Neuronal stem cell (in vitro differentiated cells): ENCODE measurements at places on chromosomes 4 and X.
A peak's percentile ranks its signal among the peaks of the same experiment; 100 is the strongest.

GRCh38 chr4:112225157-112225556 lies 6.4 kb upstream of the AP1AR start:
- no peaks in the 10 kb centered on the region for H3K36me3 ChIP-seq
- H3K27me3 ChIP-seq: no peaks in the 10 kb centered on the region
- H3K4me1 ChIP-seq: no peaks in the 10 kb centered on the region
- H3K4me3 ChIP-seq: no peak overlapping the region
- DNase-seq: no peak

DNA sequence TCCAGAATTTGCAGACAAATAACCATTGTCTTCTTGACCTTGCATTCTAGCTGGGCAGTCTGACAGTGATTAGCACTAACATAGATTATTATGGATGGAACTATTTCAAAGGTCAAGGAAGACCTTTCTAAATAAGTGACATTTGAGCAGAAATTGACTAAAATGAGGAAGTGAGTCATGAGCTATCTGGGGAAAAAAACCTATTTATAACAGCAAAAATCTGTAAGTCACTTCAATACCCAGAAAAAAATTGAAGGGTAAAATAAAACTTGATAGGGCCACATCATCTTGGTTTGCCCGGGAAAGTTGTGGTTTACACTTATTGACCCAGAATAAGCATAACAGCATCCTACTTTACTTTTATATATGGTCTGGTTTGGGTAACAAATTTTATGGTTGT lies 414.6 kb upstream of the HS3ST1 start:
- no peak overlapping the region for H3K27ac ChIP-seq
- no peaks in the 10 kb centered on the region for H3K36me3 ChIP-seq
- no peaks in the 10 kb centered on the region for H3K27me3 ChIP-seq
- DNase-seq: no peak

GRCh38 chrX:40098264-40099054 lies 701 bp upstream of the BCOR start:
- no peak overlapping the region for H3K27ac ChIP-seq
- no peaks in the 10 kb centered on the region for H3K27me3 ChIP-seq
- no peaks in the 10 kb centered on the region for H3K36me3 ChIP-seq
- DNase-seq: no peak

- H3K4me3 ChIP-seq: no peak overlapping the region
- H3K36me3 ChIP-seq: no peaks in the 10 kb centered on the region
- peaks cover 2% of the 10 kb centered on the region for H3K27me3 ChIP-seq
- H3K27ac ChIP-seq: no peak overlapping the region
- peaks cover 4% of the 10 kb centered on the region for H3K4me1 ChIP-seq
These were observed 534.4 kb downstream of the MID1IP1 start for GRCh38 chrX:39335513-39336235.

DNA sequence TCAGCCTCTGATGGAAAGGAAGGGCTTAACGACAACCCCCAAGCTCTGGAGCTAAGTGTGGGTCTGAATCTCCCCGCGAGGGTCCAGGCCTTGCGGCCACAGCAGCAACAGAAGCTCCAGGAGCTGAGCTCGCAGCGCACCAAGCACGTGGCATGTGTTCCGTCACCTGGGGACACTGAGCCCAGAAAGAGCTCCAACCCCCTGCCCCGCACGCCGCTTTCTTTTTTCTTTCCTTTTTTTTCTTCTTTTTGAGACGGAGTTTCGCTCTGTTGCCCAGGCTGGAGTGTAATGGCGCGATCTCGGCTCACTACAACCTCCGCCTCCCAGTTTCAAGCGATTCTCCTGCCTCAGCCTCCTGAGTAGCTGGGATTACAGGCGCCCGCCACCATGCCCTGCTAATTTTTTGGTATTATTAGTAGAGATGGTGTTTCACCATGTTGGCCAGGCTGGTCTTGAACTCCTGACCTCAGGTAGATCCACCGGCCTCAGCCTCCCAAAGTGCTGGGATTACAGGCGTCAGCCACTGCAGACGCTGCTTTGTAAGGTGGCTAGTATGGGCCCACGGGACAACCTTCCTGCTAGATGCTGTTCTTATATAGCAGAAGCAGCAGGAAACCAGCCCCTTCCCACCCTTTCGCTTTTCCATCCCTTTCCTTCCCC lies 685 bp upstream of the TNIP2 start:
- H3K4me1 ChIP-seq: peaks cover 4% of the 10 kb centered on the region
- H3K4me3 ChIP-seq: peak overlapping the region; percentile 65
- peaks cover 15% of the 10 kb centered on the region for H3K36me3 ChIP-seq

DNA sequence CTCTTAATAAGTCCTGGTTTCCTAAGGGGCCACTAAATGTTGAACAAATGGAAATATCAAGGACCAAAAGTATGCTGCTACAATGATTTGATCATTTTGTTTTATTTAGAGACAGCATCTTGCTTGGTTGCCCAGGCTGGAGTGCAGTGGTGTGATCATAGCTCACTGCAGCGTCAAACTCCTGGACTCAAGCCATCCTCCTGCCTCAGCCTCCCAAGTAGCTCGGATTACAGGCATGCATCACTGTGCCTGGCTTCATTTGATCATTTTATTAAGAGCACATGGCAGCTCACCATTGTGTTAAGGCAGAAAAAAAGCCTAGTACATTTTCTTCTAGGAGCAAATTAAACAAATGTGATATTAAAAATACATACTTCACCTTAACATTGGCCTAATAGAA lies 52.7 kb downstream of the DCLK2 start:
- DNase-seq: no peak
- no peaks in the 10 kb centered on the region for H3K4me1 ChIP-seq

DNA sequence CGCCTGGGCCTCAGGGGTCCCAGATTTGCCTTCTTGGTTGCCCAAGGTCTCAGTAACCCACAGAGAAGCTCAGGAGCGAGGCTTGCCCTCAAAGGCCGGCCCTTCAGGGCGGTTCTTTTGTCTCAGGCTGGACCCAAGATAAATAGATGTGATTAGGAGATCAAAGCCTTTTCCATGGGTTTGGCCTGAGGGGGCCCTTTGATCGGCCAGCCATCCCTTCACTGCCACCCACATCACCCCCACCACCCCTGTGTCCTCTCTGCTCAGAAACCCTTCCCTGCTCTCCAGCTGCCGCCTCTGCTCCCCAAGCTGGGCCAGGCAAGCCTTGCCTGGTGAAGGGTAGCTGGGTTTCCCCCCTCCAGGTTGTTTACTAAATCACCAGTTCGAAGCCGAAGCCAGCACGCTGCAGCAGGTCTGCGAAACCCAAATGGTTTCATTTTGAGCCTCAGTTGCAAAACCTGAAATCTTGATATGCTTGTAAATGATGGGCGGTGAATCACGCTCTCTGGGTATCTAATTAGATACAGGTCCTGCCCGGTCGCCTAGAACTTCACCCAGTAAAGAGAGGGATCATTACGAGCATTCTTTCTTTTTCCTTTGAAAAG lies 202.6 kb upstream of the BCOR start:
- no peak overlapping the region for H3K27ac ChIP-seq
- H3K4me1 ChIP-seq: no peaks in the 10 kb centered on the region
- no peaks in the 10 kb centered on the region for H3K36me3 ChIP-seq
- H3K4me3 ChIP-seq: no peak overlapping the region

GRCh38 chr4:53932796-53933610 lies 131.4 kb downstream of the CHIC2 start:
- H3K36me3 ChIP-seq: no peaks in the 10 kb centered on the region
- no peak overlapping the region for H3K27ac ChIP-seq
- no peak for DNase-seq
- peaks cover 11% of the 10 kb centered on the region for H3K27me3 ChIP-seq
- H3K4me1 ChIP-seq: no peaks in the 10 kb centered on the region

DNA sequence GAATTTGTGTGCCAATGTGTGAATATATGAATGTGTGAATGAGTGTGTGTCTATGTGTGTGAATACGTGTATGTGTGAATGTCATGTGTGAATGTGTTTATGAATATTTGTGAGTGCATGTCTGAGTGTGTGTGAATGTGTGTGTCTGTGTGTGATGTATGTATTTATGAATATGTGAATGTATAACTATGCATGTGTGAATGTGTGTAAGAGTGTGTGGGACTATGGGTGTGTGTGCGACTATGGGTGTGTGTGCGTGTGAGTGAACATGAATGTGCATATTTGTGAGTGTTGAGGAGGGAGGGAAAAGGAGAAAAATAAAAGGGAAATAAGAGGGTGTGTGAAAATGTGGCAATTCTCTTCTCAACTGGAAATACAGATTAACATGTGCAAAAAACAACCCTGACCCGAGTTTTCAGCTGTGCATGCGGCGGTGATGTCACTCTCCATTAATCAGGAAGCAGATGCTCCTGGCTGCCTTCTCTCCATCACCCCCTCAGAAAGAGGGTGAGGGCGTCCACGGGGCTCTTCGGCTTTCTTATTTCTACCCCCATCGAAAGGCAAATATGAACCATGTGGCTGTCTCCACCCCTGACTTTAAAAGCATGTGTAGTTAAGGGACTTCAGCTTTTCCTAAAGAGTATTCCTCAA lies 219.8 kb downstream of the MAML3 start:
- H3K27ac ChIP-seq: no peak overlapping the region
- H3K27me3 ChIP-seq: no peaks in the 10 kb centered on the region

DNA sequence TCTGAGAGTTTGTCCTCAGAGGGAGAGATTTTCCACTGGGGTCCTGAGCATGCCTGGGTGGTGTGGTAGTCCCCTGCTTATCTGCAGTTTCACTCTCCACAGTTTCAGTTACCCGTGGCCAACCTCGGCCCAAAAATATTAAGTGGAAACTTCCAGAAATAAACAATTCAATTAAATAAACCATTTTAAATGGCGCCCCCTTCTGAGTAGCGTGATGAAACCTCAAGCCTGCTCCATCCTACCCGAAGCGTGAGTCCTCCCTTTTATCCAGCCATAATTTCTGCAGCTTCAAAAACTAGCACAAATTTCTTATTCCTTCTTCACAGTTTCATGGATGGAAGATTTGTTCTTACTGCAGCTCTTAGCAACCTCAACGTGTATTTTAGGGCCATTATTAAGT lies 26.7 kb downstream of the PNMA6E start:
- no peaks in the 10 kb centered on the region for H3K27me3 ChIP-seq
- no peaks in the 10 kb centered on the region for H3K36me3 ChIP-seq
- H3K4me3 ChIP-seq: no peak overlapping the region

DNA sequence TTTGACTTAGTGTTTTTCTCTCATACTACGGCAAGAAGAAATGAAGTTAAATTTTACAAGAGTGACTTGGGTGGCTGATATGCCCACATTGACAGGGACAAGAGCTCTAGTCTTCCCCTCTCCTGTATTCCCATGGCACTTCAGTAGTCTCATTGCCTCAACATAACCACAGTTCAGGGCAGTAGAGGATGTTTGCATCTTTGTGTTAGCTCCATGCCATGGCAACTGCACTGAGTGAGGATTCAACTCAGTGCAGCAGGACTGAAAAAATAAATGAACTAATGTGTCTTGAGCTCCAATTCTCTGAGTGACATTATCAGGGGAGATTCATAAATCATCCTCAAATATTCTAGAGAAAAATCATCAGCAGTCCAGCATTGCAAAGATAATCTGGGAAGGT lies 78.8 kb downstream of the TET2 start:
- no peak overlapping the region for H3K4me3 ChIP-seq
- H3K27ac ChIP-seq: no peak overlapping the region
- no peaks in the 10 kb centered on the region for H3K4me1 ChIP-seq
- H3K27me3 ChIP-seq: no peaks in the 10 kb centered on the region

DNA sequence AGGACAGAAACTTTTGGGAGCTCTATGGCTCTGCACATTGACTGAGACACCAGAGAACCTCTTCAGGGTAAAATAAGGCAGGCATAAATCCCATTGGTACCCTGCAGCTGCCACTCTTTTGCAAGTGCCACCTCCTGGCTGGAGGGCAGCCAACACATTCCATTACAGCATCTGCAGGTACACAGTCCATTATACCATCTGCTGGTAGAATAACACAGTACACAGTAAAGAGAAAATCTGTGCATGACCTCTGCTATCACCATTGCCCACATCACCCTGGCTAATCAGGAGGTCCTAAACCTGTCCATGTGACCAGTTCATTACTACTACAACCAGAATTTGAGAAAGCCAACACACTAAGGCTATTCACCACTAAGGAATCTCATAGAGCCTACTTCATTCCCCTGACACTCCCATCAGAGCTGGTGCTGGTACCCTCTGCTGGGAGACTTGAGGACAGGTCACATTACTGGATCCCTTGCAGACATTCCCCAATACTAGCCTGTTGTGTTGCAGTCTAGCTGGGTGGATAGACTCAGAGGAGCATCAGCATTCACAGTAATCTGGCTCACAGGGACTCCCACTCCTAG lies 176.2 kb upstream of the TACR3 start:
- DNase-seq: no peak
- H3K4me1 ChIP-seq: no peaks in the 10 kb centered on the region
- H3K4me3 ChIP-seq: no peak overlapping the region
- H3K27ac ChIP-seq: no peak overlapping the region

DNA sequence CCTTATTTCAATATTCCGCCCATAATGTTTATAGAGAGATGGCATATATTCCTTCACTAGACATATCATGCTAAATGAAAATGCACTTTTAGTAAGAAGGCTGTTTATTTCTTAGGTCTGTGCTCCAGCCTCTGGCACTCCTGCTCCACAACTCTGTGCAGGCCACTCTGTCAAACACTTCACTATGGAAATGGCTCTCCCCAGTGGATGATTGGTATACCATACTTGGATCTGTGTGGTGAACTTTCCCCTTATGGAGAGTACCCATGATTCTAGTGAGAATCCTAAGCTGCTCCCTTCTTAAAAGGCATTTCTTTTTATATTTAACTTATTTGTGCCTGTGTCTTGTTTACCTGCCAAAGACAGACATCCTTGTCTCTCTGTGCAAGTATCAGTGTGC lies 480.1 kb upstream of the GALNT7 start:
- no peak for DNase-seq
- no peak overlapping the region for H3K27ac ChIP-seq
- H3K4me1 ChIP-seq: no peaks in the 10 kb centered on the region
- no peaks in the 10 kb centered on the region for H3K36me3 ChIP-seq

DNA sequence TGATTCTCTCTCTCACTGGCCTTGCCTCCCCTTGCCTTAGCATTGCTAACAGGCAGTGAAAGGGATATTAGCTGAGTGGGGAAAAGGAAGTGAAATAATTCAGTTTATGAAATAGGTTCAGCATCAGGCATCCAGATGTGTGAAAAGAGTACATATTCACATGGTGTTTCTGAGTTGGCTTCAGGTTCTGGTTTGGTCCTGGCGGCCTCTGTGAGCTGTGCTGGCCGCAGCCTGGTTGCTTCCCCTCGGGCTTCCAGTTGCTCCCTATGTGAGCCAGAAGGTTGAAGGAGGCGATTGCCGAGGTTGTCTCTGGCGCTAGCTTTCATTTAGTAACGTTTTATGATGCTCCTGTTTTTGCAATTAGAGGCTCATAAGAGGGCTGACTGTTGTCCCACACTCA lies 99.1 kb upstream of the TLR2 start:
- no peak overlapping the region for H3K27ac ChIP-seq
- H3K36me3 ChIP-seq: no peaks in the 10 kb centered on the region
- no peaks in the 10 kb centered on the region for H3K27me3 ChIP-seq
- H3K4me1 ChIP-seq: no peaks in the 10 kb centered on the region

GRCh38 chr4:150784305-150784704 lies 202.4 kb downstream of the MAB21L2 start:
- no peak overlapping the region for H3K4me3 ChIP-seq
- H3K4me1 ChIP-seq: no peaks in the 10 kb centered on the region
- DNase-seq: no peak
- no peaks in the 10 kb centered on the region for H3K27me3 ChIP-seq
- no peak overlapping the region for H3K27ac ChIP-seq
- no peaks in the 10 kb centered on the region for H3K36me3 ChIP-seq

DNA sequence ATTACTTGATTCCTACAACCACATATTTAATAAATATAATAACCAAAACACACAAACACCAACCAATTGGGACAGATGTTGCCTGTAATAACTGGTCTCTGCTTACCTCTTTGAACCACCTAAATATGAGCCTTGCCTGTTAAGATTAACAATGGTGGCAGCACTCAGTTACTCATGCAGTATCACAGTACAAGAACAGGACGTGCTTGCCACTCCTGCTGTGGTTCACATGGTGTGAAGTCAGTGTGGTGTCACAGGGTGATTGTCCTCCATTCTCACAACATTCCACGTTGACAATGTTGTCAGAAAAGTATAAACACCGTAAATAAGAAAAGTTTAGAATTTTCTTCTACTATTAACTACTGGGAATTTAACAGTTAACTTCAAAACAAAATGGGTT lies 365.0 kb downstream of the PPP3CA start:
- no peak for DNase-seq
